ENCODE measurements at places on chromosomes 2 and 18.
A peak's percentile ranks its signal among the peaks of the same experiment; 100 is the strongest.

DNA sequence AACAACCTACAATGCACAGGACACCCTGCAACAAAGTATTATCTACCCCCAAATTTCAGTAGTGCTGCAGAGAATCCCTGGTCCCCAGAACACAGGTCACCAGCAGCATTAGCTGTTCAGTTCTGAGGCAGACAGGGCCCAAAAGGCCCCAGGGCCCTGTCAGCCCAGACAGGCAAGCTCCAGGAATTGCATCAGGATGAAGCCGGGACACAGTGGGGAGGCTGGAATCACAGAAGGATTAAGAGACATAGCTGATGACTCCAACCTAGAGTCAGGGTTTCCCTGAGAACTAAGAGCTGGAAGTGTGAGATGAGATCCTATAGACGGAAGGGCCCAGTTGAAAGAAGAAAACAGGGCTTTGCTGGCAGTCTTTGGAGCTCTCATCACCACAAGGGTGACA, 148.1 kb downstream of the GALNT14 start:
- DNase-seq: no peak

GRCh38 chr2:161122772-161123530, 37.3 kb upstream of the TANK start:
- DNase-seq: peak; percentile 89

GRCh38 chr2:210557721-210558120, 1.3 kb downstream of the CPS1 start:
- no peak for DNase-seq

- no peak for DNase-seq
Observed at GRCh38 chr2:42474765-42475454, 18.9 kb downstream of the KCNG3 start.

- DNase-seq: no peak
Observed at GRCh38 chr2:109507217-109507616, 106.5 kb downstream of the SEPTIN10 start.

DNA sequence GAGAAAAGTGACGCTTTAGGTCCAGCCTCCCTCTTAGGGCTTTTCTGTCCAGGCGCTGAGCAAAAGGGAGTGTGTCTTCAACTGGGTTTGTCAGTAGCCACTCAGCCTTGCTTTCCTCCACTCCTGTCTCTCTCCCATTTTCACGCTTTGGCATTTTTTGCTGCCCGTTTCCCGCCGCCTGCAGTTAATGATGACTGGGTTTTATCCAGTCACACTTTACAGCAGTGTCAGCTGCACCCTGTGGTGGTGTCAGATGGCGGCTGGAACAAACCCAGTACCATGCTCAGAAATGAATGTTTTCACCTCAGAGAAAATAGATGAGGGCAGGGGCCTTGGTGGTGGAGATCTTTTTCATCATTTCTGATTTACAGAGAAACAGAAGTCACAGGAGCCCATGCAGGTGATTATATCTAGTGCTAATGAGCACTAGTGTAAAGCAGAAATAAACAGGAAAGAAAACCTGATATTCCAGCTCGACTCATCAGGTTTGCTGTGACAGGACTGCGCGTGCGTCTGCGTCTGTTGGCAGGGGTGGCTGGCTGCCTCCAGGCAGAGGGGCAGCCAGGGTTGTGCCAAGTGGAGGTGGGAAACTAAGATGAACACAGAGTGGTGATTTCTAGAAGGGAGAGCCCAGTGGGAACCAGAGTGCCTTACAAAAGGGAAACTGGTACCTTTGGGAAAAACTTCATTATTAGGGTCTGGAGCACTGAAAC, 139.9 kb downstream of the TANC1 start:
- no peak for DNase-seq

- DNase-seq: no peak
Observed at GRCh38 chr2:113309655-113310387, 31.1 kb upstream of the PAX8 start.

- DNase-seq: no peak
Observed at GRCh38 chr2:13103151-13103550, 386.4 kb downstream of the TRIB2 start.

DNA sequence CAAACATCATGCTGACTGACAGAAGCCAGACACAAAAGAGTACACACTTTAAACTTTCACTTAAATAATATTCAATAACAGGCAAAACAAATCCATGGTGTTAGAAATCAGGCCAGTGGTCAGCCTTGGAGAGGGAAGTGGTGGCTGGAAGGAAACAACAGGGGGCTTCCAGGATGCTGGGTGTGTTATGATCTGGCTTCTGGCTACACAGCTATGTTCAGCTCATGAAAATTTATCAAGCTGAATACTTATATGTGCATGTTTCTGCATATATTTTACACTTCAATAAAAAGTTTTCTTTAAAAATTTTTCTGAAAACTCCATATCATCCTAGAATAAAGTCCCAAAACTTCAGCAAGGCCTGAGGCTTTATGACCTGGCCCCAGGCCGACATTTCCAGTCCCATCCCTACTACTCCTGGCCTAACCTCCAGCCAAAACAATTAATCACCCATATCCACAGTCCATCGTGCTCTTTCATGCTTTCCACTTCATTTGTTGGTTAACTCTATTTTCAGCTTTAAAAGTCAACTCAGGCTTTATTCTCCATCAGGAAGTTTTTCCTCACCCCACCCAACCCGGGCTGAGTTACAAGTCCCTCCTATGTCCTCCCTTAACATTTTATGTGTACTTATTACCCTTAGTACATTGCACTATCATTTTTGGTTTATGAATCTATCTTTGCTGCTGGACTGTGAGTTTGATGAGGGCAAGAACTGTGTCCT, 27.9 kb upstream of the SPTBN1 start:
- DNase-seq: no peak

GRCh38 chr2:10584843-10585475, 104.8 kb downstream of the NOL10 start:
- DNase-seq: peak; percentile 49

GRCh38 chr2:239639421-239640185, 238.8 kb upstream of the HDAC4 start:
- no peak for DNase-seq

GRCh38 chr18:40048253-40048652, 1906.8 kb upstream of the PIK3C3 start:
- no peak for DNase-seq

DNA sequence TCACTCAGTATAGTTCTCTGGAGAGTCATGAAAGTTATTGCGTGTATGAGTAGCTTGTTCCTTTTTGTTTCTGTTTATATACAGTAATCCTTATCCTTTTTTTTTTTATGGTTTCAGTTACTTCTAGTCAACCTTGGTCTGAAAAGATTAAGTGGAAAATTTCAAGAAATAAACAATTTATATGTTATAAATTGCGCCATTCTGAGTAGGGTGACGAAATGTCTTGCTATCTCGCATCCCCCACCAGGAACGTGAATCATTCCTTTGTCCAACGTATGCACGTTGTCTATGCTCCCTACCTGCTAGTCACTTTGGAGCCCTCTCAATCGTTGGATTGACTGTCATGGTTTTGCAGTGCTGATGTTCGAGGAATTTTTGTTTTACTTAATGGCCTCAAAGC, 60.4 kb downstream of the FAM117B start:
- peak; percentile 82 for DNase-seq

DNA sequence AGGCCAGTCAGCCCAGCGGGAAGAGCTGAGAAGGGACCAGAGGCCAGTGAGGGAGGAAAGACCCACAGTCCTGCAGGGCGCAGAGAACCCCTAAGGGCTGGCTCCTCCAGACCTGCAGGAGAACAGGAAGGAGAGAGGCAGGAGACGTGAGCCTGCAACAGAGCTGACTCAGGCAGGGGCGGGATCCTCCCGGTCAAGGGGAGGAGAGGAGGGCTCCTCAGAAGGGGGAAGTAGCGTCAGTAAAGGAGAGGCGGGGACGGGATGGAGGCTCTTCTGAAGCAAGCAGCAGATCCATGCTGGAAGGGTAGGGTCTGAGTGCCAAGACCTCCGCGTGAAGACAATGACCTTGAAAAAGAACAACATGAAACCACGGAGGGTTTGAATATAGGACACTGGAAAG, 50.8 kb downstream of the TRABD2A start:
- DNase-seq: no peak

DNA sequence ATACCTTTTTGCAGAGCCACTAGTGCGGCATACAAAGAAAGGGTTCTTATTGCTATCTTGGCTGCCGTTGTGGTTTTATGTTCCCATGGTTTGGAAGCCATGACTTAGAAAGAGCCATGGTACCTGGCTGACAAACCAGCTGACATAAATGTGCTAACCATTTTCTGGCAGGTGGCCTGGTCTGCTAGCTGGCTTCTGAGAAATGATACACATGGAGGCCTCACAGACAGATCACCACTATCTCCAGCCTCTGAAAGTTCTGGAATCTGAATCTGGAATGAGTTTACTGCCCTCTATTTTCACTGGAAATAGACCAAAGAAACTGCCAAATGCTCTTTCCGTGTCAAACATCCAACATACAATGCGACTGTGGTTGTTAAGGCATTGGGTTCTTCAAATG, 123.7 kb downstream of the QPCT start:
- no peak for DNase-seq

DNA sequence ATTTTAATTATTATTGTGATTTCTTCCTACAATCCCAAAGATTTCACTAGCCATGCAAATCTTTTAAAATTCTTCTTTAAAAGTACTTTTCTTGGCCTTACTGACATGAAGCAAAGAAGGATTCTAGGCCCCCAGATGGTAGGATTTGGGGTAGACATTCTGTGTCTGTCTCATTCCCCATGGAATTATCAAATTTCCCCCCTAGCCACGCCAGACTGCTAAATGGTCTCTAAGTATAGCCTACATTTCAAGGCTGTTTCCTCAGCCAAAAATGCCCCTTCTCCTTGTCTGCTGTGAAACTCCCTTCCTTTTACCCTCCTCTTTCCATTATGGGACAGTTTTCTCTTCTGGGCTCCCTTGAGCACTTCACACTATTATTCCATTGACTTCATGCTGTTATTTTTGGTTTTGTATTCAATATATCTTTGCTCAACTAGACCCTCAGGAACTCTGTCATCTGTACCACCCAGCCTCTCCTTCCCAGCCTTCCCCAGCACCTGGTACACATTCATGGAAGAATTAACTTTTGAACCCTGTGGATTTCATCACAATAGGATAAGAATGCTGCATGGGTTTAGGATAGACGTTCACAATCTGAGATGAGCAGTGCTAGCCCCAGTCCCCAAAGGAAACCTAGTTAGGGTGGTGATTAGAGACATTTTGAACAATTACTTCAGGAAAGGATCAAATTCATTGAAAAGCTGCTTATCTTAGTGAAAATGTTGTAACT, 21.5 kb upstream of the CYP1B1 start:
- no peak for DNase-seq

DNA sequence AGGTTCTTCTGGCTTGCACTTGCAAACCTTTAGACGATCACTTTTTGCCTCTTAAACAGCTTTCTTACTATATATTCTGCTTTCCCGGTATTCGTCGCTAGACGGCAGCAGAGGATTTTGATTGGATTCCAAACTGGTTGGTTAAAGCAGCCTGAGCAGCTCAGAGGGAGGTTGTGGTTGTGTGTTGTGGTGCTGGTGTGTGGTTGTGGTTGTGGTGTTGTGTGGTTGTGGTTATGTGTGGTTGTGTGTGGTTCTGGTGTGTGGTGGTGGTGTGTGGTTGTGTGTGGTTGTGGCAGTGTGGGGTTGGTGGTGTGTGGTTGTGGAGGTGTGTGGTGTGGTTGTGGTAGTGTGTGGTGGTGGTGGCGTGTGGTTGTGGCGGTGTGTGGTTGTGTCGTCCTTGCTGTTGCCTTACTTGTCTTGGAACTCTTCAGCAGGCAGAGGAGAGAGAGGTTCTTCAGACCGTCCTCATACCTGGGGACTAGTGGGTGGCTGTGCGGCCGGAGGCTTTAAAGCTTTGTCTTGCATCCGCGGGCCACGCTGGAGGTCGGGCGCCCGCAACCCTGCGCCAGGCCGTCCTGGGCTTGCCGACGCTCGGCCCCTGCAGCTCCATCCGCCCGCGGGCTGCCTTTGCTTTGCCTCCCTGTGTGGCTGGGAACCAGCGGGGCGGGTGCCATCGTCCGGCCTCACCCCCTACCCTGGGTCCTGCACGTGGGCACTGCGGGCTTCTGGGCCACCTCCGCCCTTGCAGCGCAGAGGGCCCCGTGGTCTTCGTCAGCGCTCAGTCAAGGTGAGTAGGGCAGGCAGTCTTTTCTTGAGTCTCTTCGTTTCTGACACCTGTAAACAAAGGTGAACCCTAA, 190.8 kb downstream of the ARHGAP28 start:
- peak; percentile 60 for DNase-seq

GRCh38 chr2:85243101-85244072, 84.4 kb downstream of the TGOLN2 start:
- DNase-seq: peak; percentile 57

GRCh38 chr2:30770816-30771576, 36.2 kb downstream of the CAPN13 start:
- DNase-seq: no peak

DNA sequence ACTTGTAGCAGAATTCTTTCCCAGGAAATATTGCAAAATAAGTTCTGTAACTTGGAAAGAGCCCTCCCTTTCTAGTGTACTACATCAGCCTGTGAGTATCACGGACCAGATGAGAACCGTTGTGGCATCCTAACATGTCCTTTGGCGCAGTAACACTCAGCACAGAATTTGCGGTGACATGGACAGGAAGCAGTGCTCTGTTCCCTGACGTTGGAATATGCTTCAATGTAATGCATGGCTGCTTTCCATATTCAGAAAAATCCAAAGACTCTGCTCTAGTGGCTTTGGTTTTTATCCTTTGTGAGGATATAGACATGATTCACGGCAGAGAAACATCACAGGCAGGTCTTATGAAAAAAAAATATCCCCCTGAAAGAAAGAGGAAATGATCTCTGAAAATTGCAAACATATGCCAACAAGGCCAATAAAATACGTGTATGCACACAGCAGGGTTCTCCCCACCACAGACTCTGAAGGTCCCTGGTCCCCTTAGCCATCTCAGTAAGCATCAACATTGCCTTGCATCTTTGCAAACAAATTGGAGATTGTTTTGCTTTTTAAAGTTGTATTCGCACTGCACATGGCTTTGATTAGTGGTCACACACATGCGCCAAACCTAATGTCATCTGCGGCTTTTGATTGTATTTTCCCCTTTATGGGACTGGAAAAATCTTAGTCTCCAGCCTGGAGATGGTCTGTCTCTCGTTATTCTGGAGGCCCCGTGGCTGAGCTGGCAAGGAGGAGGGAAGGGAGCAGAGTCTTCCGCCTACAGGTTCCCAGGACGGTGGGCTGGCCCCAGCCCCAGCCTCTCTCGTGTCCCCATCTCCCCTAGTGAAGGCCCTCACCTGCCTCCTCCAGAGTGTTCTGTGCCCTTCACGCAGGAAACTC, 122.9 kb downstream of the COPS8 start:
- DNase-seq: peak; percentile 71

- no peak for DNase-seq
Observed at GRCh38 chr2:26970928-26971627, 641 bp downstream of the MAPRE3 start.

DNA sequence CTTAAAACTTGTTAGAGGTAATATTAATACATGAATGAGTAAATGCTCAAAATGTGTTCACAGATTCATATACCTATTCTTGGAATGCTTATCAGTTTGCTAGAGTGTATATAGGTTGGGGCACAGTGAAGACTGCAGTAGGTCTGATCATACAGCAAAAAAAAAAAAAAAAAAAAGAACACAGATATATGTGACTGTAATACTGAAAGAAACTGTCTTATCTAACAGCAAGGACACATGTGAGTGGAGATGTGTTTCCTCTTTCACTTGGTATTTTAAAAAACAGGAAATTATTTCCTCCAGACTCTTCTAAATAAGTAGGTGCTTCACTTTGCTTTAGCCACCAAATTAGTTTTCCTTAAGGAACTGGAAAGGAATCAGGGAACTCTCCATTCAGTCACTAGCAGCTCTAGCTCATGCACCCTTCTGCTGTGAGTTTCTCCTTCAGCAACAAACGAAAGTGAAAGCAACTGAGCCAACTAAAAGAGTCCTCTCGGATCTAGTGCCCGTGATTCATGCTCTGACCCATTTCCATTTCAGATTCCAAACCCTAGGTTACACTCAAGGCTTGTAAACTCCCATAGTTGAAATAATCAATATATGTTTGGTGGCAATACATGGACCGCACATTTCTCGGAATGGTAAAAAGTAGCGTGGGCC, 98.5 kb downstream of the DSEL start:
- DNase-seq: peak; percentile 87
